ENCODE measurements at places on chromosomes 6 and 20. TPM values are rescaled to one million over a fixed set of nuclear protein-coding genes. Genes with fewer than 3 reads are reported as not detected.
A peak's percentile ranks its signal among the peaks of the same experiment; 100 is the strongest.

DNA sequence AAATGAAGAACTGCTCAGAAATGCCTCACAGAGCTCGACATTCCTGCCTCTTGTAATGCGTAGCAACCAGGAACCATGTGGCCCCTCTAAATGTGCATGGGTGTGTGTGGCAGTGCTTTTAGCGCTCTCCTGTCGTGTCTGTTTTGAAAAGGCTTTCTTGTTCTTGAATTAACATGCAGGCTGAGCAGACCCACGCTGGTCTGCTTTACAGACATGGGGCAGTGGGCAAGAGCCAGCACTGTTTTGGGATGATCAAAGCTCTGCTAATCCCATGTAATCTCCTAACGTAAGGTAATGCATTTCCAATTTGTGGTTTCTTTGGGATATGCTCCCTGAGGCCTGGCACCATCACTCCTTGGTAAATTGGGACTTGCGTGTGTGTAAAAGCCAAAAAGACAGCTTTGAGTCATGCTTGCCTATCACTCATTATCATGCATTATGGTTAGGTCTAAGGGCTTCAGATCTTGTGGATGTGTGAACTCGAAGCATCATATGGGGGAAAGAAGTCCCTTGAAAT, 11.8 kb downstream of the RIPOR2 start:
- DNase-seq: no peak

BCAS4 gene
- 3.9 TPM for total RNA-seq

- peak; percentile 7 for DNase-seq
These were observed 10.9 kb upstream of the PGC start for GRCh38 chr6:41757931-41758640.

- DNase-seq: no peak
These were observed 913 bp downstream of the BTN2A2 start for GRCh38 chr6:26383624-26384417.

OTOR gene
- not detected for total RNA-seq

DNA sequence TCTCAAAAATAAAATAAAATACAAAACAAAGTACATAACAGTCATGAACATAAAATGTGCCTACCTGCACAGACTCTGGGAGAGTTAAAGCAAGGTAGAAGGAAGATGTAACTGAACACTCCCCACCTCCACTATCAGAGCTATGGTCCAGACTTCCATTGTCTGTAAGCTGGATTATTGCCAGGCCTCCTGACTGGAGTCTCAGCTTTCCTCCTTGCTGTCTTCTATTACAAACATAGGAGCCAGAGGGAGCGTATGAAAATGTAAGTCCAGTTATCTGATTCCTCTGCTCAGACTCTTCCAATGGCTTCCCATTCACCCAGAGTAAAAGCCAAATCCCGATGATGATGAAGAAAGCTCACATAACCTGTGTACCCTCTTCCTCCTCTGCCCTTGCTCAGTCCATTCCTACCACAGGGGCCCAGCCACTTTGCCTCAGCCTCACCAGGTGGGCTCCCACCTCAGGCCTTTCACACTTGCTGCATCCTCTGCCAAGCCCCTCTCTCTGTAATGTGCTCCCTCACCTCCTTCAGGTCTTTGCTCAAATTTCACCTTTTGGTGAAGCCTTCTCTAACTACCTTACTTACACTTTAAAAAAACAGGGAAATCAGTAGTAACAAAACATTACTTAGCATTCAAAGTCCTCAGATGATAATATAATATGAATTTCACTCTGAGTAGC, 194.1 kb downstream of the RIMS1 start:
- no peak for DNase-seq
